Germinal center (tissue), 1 donor: ENCODE measurements at places on chromosomes 7 and 10.

DNA sequence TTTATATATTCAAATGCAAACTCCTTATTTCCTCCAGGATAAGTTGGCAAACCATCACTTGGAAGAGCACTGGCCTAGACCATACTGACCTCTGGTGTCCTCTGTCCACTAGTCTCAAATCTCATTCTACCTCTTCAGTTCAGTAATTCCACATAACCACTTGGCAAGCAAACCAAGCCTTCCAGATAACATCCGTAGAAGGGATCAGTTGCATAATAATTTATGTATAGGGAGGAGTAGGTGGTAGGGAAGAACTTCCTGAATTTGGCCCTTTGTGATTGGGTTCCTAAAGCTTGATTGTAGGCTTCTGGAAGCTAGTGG lies 55.0 kb downstream of the WAC start:
- no peak for DNase-seq

DNA sequence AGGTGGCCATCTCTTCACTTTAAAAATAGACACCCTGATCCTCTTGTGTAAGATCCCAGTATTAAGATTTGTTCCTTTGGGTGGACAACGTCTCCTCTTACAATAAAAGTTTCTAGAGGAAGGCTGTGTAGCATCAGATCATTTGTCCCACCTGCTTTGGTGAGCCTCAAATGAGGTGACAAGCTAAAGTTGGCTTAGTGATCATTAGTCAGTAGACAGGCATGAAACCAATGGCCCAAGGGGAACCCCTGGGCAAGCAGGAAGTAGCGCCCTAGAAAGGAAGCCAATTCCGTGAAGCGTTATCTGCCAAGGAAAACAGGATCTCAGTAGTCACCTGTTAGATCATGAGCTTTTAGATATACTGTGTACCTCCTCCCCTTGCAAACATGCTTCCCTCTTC lies 66.8 kb downstream of the PCGF5 start:
- DNase-seq = no peak

GRCh38 chr10:1331560-1331959 lies 275.4 kb downstream of the WDR37 start:
- no peak for DNase-seq

DNA sequence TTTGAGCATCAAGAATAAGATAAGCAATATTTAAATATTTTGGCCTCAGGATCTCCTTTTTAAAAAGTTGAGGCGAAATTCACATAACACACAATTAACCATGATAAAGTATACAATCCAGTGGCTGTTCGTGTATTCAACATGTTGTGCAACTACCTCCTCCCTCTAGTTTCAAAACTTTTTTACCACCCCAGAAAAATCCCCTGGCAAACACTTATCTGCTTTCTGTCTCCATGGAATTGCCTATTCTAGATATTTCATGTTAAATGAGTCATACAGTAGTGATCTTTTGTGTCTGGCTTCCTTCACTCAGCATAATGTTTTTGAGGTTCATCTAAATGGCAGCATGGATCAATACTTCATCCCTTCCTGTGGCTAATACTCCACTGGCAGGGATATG lies 31.8 kb upstream of the IL15RA start:
- DNase-seq = no peak

DNA sequence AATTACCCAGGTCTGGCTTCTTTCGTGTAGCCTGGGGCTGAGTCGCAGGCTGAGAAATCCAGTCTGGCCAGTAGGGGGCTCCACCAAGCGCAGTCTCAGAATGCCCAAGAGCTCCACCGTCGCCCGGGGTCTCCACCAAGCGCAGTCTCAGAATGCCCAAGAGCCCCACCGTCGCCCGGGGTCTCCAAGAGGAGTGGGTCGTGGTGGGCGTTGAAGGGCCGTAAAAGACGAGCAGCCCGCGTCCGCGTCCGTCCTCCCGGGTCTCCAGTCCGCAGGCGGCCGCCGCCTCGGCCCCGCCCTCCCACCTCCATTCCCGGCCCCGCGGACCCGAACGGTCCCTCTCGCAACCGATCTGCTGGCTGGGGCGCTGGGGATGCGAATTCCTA lies 892 bp upstream of the ZYX start:
- DNase-seq = peak; percentile 88

DNA sequence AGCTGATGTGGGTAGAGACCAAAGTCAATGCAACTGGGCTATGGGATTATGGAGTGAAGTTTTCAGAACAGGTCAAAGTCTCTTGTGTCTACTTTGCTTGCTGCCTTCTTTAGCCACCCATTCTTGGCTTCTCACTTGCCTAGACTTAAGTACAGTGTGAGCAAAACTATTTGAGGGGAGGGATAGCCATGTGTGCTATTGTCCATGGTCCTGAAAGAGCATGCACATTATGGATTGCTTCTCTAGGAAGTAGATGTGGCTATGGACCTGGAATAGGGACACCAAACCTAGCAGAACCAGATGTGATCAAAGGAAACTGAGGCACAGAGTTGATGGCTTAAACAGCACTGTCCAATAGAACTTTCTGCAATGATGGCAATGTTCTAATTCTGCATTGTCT lies 81.9 kb upstream of the ZNF800 start:
- DNase-seq = no peak

DNA sequence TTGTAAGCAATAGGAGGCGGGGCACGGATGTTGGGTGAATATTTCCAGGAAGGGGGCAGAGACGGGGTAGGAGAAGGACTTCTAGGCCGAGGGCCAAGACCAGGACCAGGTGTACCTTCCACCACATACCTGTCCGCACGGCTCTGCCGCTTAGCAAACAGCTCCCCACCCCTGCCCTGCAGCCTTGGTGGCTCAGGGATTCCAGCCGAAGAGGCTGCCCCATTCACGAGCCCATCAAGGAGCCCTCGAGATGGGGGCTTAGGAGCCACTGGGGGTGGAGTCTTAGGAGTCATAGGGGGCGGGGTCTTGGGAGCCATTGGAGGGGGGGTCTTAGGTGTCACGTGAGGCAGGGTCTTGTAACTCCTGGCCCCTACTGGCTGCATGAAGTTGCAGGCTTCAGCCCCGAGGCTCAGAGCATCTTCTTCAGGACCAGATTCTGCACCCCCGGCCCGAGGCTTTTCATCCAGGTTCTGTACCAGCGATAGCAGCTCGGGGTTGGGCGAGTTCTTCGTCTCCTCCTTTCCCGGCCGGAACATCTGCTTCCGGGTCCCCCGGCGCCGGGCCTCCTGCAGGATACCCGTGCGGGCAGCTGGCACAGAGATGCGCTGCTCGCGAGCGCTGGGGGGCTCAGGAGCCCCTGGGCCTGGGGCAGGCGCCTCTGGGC lies 6.1 kb upstream of the MYOZ1 start:
- peak; percentile 58 for DNase-seq

- DNase-seq = no peak
These were observed 14.0 kb upstream of the RAMP3 start for GRCh38 chr7:45143616-45144015.

DNA sequence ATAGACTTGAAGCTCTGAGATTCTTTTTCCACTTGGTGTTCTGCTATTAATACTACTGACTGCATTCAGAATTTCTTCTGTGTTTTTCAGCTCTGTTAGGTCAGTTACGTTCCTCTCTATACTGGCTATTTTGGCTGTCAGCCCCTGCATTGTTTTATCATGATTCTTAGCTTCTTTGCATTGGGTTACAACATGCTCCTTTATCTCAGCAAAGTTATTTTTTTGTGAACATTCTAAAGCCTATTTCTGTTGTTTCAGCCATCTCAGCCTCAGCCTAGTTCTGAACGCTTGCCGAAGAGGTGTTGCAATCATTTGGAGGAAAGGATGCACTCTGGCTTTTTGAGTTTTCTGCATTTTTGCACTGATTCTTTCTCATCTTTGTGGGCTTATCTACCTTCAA lies 201.5 kb upstream of the GNAI1 start:
- DNase-seq = no peak

- no peak for DNase-seq
These were observed 19.0 kb upstream of the CFAP46 start for GRCh38 chr10:132961420-132961786.

GRCh38 chr7:94174375-94174774 lies 170.2 kb upstream of the BET1 start:
- DNase-seq = no peak

DNA sequence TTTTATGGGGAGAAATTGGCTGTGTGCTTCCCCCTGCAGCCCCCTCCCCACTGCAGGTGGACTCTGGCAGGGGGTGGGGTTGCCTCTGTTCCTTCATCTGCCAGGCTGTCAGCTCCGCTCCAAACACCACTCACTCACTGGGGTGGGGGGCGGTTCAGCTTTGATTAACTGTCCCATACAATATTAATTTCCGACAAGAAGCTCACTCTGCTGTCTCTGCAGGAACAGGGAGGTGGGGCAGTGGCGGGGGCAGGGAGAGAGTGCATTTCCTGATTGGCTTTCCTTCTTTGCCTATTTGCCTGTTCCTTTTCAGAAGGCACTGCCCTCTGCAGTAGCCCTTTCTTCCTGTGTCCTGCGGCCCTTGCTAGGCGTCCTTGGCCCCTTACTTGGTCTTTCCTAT lies 500.8 kb downstream of the PLXNA4 start:
- DNase-seq = no peak

DNA sequence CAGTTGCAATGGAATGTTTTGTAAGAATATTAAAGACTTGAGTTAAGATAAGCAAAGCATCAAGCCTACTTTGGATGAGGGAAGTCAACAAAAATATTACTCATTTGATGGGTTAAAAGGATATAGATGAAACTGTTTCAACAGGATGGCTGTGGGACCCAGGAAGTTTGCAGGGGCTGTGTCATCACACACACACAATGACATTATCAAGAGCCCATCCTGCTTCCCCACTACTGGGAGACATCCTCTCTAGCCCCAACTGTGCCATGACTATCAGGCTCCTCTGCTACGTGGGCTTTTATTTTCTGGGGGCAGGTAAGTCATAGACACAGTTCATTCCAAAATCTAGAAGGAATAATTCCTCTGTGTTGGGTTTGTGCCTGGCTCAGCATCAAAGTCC lies 78.8 kb upstream of the PRSS1 start:
- no peak for DNase-seq

GRCh38 chr7:20650782-20651181 lies 35.3 kb downstream of the ABCB5 start:
- no peak for DNase-seq

DNA sequence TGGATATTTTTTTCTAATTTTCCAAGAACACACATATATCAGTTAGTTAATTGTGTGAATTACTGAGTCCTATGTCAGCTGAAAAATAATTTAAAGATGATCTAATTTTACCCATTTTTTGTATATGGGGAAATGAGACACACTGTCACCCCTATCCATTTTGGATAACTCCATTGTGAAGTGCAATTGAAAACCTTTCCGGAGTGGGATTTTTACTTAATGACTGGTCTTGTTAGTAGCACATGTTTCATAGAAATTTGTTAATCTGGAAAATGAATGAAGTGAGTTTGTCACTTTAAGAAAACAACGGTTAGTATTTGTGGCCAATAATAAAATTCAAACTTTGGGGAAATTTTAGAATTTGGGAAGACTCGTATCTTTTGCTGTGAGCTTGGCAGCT lies 2.0 kb downstream of the GARS1 start:
- DNase-seq = no peak

DNA sequence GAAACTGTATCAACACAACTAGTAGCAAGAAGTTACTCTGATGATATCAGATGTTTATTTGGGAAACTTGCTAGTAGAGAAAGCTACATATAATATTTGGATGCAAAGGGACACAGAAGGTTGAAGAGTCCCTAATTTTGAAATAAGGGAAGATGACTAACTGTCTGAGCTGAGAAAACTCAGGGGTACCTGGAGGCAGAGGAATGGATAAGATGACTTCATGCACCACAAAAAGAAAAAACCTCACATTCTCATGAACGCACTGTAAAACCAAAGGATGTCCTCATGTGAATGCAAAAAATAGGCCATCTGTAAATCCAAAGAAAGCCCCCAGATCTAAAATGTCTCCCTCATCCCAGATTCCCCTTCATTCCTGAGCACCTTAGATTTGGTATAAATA lies 29.3 kb downstream of the PRSS2 start:
- DNase-seq = no peak

- no peak for DNase-seq
These were observed 2.1 kb downstream of the MACC1 start for GRCh38 chr7:20214921-20215669.

GRCh38 chr10:83915801-83916200 lies 223.5 kb upstream of the GHITM start:
- DNase-seq = no peak

GRCh38 chr7:117495308-117495707 lies 15.5 kb downstream of the CFTR start:
- DNase-seq = no peak

- DNase-seq = no peak
These were observed 46.7 kb upstream of the ANTXRL start for GRCh38 chr10:46239993-46240683.
